ENCODE measurements at places on chromosomes 16 and 17. TPM values are rescaled to one million over a fixed set of nuclear protein-coding genes. Genes with fewer than 3 reads are reported as not detected.

DNA sequence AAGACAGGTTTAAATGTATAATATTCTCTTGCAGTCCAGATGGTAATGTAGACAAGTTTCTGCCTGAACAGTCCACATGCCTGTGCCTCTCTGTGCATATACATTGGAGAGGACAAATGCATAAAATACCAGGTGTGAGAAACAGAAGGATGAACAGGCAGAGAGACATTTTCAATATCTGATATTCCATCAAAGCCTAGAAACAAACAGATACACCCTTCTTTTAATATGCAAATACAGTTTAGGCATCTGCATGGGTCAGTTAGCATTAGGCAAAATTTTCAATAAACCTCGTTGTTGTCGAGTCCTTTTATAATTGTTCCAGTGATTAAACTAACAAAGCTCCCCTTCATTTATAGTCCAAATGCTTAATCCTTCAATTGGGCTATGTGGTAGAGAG is 897 bp downstream of the OMG start:
- DNase-seq, result no peak

GRCh38 chr17:32302037-32302436 is 36.4 kb downstream of the RHBDL3 start:
- DNase-seq, result no peak

- DNase-seq, result no peak
Observed at GRCh38 chr16:67397036-67397801, 3.9 kb upstream of the TPPP3 start.

GRCh38 chr16:55900616-55901393 is 25.6 kb upstream of the CES5A start:
- DNase-seq, result no peak

DNA sequence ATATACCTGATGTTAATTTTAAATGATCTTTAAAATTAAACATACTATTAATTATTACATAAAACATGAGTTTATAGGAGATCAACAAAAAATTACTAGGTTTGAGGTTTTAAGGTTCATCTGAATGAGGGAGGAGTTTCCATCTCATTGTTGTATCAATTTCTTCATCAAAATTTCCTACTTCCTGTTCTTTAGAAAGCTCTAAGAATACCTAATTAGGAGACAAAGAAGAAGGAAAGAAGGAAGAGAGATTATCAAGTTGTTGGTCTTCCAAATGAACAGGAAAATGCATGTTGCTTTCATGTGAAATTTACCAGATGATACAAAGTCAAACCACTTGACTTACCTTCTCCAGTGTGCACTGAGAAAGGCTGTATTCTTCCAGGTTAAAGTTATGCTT is 18.1 kb upstream of the ABCA9 start:
- DNase-seq, result no peak

- DNase-seq, result no peak
Observed at GRCh38 chr16:7397901-7398300, 65.3 kb downstream of the RBFOX1 start.

- DNase-seq, result no peak
Observed at GRCh38 chr17:18966831-18967624, 15.1 kb downstream of the SLC5A10 start.

Gene CMTM1
- total RNA-seq, result 0.71 TPM

Gene LYZL6
- total RNA-seq, result not detected

Data from sigmoid colon (tissue), 7 donors.